Neural crest cell (in vitro differentiated cells): ENCODE measurements at places on chromosomes 4 and X. TPM values are rescaled to one million over a fixed set of nuclear protein-coding genes. Genes with fewer than 3 reads are reported as not detected.

GAGE13 gene
- not detected in 2 replicates for total RNA-seq

CXCL11 gene
- not detected in 2 replicates for total RNA-seq

CCNA2 gene
- 85.2 and 85.3 TPM in 2 replicates for total RNA-seq

CFAP299 gene
- total RNA-seq = not detected in 2 replicates

RASGEF1B gene
- total RNA-seq = 1.7 and 1.9 TPM in 2 replicates

GRCh38 chrX:139382529-139382928 lies 148.0 kb upstream of the F9 start:
- no peak for DNase-seq

GRCh38 chrX:105872941-105873340 lies 50.6 kb downstream of the NRK start:
- no peak for DNase-seq

- DNase-seq = no peak
Observed at GRCh38 chr4:40205259-40206198, 8.7 kb downstream of the RHOH start.

DNA sequence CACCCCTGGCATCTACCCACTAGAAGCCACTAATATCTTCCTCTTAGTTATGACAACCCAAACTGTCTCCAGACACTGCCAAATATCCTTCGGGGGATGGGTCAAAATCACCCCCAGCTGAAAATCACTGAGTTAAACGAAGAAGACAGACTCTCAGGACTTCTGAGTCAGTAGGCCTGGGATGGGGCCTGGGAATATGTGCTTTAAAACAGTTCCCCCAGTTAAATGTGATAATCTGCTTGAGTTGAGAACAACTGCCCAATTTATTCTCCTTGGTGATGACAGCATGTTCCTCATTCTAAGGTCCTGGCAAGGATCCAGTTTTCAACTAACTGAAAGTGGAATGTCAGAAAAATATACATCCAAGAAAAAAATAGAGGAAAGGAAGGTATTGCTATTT lies 52.4 kb downstream of the CBLL2 start:
- DNase-seq = no peak

- DNase-seq = peak; percentile 30
Observed at GRCh38 chr4:123564758-123565346, 168.3 kb downstream of the SPRY1 start.

GRCh38 chr4:38241541-38241940 lies 281.3 kb downstream of the PTTG2 start:
- no peak for DNase-seq

- DNase-seq = peak; percentile 33
Observed at GRCh38 chrX:51144828-51145442, 187.7 kb upstream of the NUDT10 start.

DNA sequence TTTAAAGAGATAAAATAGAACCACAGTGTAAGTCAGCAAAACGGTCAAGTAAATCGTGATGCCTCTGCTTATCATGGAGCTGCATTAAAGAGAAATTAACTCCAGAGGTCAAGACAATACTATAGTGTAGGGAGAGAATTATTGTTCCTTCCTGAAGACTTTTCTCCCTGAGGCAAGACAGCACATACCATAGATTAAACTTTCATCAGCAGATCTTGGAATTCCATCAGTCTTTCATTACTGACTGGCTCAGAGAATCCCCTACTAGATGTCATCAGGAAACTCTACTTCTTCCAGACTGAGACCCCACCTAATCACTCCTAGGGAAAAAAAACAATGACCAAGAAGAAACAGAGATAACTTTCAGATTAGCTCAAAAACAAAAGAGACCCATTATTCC lies 131.3 kb downstream of the NSUN7 start:
- DNase-seq = no peak
